Mesendoderm (in vitro differentiated cells): ENCODE measurements at places on chromosomes 16 and 17.

DNA sequence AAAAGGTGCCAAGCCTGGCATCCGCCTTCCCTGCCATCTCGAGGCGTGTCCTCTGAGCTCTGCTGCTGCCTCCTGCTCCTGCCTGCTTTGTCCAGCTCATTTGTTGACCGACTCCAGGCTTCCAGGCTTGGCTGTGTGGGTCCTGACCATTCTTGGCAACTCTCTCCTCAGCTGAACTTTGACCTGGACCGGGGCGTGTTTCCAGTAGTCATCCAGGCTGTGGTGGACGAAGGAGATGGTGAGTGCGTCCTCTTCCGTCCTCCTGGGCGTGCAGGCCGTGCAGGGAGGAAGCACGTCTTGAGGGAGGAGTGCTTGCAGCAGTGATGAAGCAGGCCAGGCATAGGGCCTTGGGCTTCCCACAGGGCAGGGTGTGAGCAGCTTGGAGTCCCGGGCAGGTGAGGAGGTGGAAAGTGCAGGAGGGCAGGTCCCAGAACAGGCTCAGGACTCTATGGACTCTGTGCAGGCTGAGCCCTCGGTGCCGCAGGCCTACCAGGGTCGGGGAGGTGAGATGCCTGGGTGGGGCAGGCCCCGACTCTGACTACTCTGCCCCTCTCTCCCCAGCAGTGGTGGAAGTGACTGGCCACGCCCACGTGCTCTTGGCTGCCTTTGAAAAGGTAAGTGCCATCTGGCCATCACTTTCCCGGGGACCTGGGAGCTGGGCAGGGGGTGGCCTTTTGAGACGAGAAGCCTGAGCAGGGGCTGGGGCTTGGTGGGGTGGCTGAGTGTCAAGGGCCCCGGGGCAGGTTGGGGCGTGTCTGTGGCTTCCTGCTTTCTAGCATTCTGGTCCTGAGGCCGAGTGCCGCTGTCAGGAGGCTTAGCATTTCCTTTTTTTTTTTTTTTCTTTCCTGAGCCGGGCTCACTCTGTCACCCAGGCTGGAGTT, 28.6 kb upstream of the NUDT16L1 start:
- H3K36me3 ChIP-seq, result peaks cover 6% of the 10 kb centered on the region
- no peak overlapping the region for H3K4me3 ChIP-seq
- no peaks in the 10 kb centered on the region for H3K4me1 ChIP-seq
- peak; percentile 17 for DNase-seq
- no peak overlapping the region for H3K27ac ChIP-seq

GRCh38 chr17:10316801-10317542, 55.8 kb downstream of the MYH13 start:
- no peaks in the 10 kb centered on the region for H3K36me3 ChIP-seq
- H3K4me1 ChIP-seq, result no peaks in the 10 kb centered on the region
- peak; percentile 59 for DNase-seq

- no peak overlapping the region for H3K4me3 ChIP-seq
- H3K36me3 ChIP-seq, result no peaks in the 10 kb centered on the region
- H3K27me3 ChIP-seq, result no peaks in the 10 kb centered on the region
- H3K4me1 ChIP-seq, result peaks cover 3% of the 10 kb centered on the region
- no peak overlapping the region for H3K27ac ChIP-seq
Measured at GRCh38 chr17:80872501-80873306, 118.9 kb upstream of the CHMP6 start.

GRCh38 chr16:88839026-88839529, 17.7 kb downstream of the GALNS start:
- no peaks in the 10 kb centered on the region for H3K4me1 ChIP-seq
- H3K4me3 ChIP-seq, result no peak overlapping the region
- H3K27ac ChIP-seq, result no peak overlapping the region
- peak; percentile 19 for DNase-seq
- H3K36me3 ChIP-seq, result no peaks in the 10 kb centered on the region
- H3K27me3 ChIP-seq, result no peaks in the 10 kb centered on the region

- no peak for DNase-seq
- no peak overlapping the region for H3K4me3 ChIP-seq
- H3K4me1 ChIP-seq, result peaks cover 3% of the 10 kb centered on the region
- H3K27ac ChIP-seq, result no peak overlapping the region
- H3K36me3 ChIP-seq, result no peaks in the 10 kb centered on the region
- H3K27me3 ChIP-seq, result no peaks in the 10 kb centered on the region
Measured at GRCh38 chr16:75506574-75506973, 11.3 kb upstream of the CHST6 start.

- H3K27ac ChIP-seq, result no peak overlapping the region
- no peak for DNase-seq
- H3K36me3 ChIP-seq, result peaks cover 23% of the 10 kb centered on the region
- H3K4me3 ChIP-seq, result no peak overlapping the region
- no peaks in the 10 kb centered on the region for H3K4me1 ChIP-seq
- H3K27me3 ChIP-seq, result no peaks in the 10 kb centered on the region
Measured at GRCh38 chr17:78179372-78179771, 7.5 kb downstream of the TK1 start.

DNA sequence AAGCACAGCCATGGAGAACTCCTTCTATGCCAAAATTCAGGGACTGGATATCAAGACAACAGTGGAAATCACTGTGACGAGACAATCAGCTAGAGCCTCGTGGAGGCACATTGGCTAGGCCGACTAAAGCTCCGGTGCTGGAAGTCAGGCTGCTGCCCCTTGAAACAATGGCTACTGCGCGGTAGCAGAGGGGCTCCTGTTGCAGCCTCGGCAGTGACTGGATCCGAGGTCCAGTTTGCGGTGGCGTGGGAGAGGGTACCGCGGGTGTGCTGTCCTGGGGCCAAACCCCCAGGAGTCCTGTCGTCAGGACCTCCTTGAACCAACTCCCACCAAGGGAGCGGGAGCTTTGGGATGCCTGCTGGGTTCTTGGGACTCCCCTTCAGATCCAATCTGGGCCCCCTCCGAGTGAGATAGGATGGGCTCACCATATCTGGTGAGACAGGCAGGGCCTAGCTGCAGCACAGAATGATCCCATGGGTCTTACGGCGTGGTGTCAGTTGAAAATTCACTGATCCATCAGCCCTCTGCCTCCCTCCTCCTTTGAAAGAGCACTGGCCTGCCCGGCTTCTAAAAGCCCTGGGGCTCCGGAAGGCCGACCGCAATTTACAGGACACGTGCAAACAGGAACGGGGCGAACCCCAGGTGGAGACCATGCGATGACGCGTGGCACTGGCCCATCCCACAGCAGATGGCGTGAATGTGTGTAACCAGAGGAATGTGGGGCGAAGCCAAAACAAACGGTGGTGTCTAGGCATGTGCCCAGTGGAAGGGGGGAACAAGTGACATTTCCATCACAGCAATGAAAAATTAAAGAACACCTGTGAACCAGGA, 15.8 kb upstream of the KCNJ18 start:
- no peak overlapping the region for H3K4me3 ChIP-seq
- H3K4me1 ChIP-seq, result no peaks in the 10 kb centered on the region
- DNase-seq, result no peak
- no peak overlapping the region for H3K27ac ChIP-seq

DNA sequence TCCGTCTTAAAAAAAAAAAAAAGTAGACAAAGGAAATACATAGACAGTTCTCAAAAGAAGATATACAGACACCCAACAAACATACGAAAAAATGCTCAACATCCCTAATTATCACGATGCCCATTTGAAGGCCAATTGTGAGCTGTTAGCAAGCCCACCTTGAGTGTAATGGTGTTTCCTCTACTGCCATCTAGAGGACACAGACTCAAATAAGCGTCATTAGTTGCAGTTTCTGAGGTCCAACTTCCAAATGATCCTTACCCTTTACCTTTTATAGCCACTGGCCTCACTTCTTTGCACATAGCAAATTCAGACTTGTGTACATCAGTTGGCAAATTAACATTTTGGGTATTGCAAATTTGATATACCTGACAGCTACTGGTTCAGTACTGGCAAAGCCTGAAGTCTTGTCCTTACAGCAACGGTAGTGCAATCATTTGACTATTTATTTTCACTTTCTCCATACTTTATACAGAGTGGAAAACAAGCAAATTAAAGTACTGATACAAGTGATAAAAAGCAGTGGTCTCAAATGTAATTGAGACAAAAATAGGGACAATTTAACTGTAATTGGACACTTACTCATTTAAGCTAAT, 536.3 kb upstream of the EEF2KMT start:
- H3K27ac ChIP-seq, result no peak overlapping the region
- H3K36me3 ChIP-seq, result no peaks in the 10 kb centered on the region
- H3K4me3 ChIP-seq, result no peak overlapping the region
- no peaks in the 10 kb centered on the region for H3K27me3 ChIP-seq
- peak; percentile 65 for DNase-seq

DNA sequence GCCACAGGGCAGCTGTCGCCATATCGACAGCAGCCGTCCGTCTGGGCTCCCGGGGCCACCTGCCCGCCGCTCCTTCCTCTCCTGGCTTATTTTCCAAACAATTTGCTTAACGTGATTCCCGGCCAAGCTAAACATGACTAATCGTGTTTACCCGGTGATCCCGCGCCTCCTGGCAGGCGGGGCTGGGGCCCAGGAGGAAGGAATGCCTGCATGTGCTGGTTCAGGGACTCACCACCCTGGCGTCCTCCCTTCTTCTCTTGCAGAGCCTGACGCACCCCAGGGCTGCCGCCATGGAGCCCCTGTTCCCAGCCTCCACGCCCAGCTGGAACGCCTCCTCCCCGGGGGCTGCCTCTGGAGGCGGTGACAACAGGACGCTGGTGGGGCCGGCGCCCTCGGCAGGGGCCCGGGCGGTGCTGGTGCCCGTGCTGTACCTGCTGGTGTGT, 6.1 kb downstream of the SSTR5 start:
- H3K27me3 ChIP-seq, result no peaks in the 10 kb centered on the region
- H3K36me3 ChIP-seq, result no peaks in the 10 kb centered on the region
- peaks cover 4% of the 10 kb centered on the region for H3K4me1 ChIP-seq
- no peak overlapping the region for H3K27ac ChIP-seq
